ENCODE measurements at places on chromosomes 2 and 18. TPM values are rescaled to one million over a fixed set of nuclear protein-coding genes. Genes with fewer than 3 reads are reported as not detected.

DNA sequence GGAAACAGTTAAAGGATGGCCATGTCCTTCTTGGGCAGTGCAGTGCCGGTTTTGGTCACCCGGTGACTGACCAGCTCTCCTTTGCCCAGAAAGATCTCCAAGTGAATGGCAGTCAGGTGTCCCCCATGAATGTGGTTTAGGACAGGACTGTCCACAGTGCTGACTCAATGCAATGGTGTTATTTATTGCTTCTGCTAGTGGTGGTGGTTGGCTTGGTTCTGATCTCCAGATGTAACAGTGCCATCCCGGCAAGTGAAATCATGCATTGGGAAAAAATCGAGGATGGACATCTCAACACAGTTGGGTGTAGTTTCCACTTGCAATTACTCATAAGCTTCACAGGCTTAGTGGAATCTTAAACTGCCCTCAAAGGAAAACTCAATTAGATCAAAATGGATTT lies 81.9 kb downstream of the TGOLN2 start:
- no peak overlapping the region for H3K4me3 ChIP-seq
- H3K27ac ChIP-seq: no peak overlapping the region
- H3K27me3 ChIP-seq: no peaks in the 10 kb centered on the region
- H3K4me1 ChIP-seq: peaks cover 24% of the 10 kb centered on the region

DNA sequence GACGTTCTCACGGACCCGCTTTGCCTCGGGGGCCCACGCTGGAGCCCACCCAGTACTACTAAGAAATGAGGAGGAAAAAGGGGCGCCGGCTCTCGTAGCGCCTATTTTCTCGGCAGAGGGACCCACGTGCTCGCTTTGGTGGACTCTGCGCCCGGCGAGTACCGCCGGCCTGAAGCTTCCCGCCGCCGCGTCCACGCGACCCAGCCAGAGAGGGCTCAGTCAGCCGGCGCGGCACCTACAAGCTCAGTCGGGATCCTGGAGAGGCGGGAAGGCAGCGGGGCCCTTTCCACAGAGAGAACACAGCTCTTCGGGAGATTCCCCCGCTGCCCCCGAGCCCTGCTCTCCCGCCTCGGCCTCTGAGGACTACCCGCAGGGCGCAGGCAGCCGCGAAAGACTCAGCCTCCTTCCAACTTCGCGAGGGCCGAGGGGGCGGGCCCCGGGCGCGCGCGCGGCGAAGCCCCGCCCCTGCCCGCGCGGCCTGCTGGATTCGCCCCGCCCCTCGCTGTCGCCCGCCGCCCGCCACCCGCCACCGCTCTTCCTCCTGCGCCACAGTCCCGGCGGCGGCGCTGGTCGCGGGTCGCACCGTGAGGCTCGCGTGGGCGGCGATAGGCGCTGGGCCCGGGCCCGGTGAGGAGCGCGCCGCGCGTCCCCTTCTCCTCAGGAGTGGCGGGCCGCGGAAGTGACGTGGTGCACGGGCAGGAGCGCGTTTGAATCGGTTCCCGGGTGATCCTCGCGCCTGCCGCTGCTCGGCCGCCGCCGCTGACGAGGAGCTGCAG lies at the start of gene SMCHD1:
TSS of gene SMCHD1 (plus strand) at position 549 of the 776 bp plus-strand sequence. CDS start 350 bp downstream, outside the sequence.
- peak; percentile 92 for DNase-seq
- H3K4me3 ChIP-seq: peak within 1 kb of the TSS; percentile 97
- peak within 1 kb of the TSS; percentile 99 for H3K27ac ChIP-seq
- H3K36me3 ChIP-seq: no peaks in the 10 kb centered on the region

DNA sequence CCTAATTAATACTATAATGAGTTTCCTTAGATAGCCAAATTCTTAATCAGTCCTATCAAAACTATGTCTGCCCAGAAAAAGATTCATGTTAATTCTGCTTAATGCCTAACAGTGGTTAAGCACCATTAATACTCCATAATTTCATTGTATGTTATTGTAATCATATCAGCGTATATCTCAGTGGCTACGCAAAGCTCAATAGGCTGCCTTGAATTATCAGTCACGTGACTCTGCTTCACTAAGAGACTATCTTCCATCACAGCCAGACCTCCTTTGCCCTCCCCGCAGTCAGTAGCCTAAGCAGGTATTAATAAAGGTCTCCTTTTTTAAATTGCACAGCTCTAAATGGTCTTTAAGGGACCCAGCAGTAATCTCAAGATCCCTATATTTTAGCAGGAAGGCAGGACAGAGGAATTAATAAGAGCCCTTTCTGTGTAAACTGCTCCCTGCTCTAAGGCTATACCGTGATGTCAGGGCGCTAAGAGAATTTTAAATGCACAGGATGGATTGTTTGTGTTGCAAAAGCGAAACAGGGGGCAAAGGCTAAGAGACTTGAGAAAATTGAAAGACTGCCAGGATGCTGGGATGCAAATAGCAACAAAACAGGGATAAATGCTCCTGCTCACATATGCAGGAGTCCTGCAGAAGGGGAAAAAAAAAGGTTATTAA lies 215.6 kb upstream of the POU3F3 start:
- no peak overlapping the region for H3K4me3 ChIP-seq
- no peak overlapping the region for H3K27ac ChIP-seq
- H3K36me3 ChIP-seq: no peaks in the 10 kb centered on the region
- H3K27me3 ChIP-seq: no peaks in the 10 kb centered on the region
- no peak for DNase-seq

DNA sequence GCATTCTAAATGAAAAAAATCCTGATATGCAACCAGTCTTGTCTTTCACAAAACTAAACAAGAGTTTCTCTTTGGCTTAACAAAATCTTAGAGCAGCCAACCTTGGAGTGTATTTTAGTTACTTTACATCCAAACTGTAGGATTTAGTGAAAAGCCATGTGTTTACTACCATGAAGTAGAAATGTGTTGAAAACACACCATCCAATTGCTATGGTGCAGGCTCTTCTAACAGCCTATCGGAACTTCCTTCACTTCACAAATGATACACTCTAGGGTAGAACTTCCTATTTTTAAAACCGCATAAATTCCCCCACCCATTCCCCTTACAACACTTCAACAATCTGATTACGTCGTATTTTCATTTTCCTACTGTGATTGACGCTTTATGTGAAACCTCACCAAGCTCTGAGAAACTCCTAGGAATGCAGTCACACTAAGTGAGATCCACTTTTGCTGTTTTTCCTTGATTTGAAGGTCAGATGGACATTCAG lies 74.4 kb upstream of the MAP4K4 start:
- no peak overlapping the region for H3K27ac ChIP-seq
- no peak overlapping the region for H3K4me3 ChIP-seq
- DNase-seq: no peak
- no peaks in the 10 kb centered on the region for H3K4me1 ChIP-seq
- H3K36me3 ChIP-seq: no peaks in the 10 kb centered on the region
- H3K27me3 ChIP-seq: no peaks in the 10 kb centered on the region

DNA sequence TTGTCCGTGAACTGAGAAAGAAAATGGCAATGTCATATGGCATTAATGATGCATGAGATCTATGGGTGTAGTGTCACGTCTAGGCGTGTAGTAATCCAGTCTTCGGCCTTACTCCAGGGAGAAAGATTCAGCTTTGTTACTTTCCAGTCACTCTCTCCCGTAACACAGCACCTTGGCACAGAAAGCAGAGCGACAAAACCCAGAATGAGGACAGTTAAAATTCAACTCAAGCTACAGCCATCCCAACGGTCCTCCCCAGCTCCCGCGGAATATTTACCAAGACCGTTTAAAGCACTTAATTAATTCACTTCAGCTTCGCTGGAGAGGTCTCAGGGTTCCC lies 797 bp upstream of the CRIM1 start:
- peak overlapping the region; percentile 94 for H3K4me3 ChIP-seq
- H3K36me3 ChIP-seq: no peaks in the 10 kb centered on the region
- DNase-seq: no peak

GRCh38 chr2:101112772-101113157 lies 38.4 kb downstream of the TBC1D8 start:
- H3K4me1 ChIP-seq: peaks cover 33% of the 10 kb centered on the region
- no peak overlapping the region for H3K4me3 ChIP-seq
- H3K27me3 ChIP-seq: no peaks in the 10 kb centered on the region
- DNase-seq: no peak

DNA sequence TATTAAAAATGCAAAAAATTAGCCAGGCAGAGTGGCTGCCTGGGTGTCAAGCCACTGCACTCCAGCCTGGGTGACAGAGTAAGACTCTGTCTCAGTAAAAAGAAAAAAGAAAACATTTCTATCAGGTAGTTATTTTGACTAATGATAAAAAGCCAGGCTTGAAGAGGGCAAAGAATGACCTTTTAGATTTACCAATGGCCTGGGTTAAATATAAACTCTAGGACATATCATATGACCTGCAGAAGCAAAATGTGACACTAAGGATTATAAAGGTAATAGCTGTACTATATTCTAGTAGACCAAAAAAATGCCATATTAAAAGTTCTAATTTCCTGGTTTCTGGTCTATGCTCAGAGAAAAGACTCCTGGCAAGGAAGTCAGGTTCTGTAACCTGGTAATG lies 16.1 kb upstream of the STAMBP start:
- H3K4me1 ChIP-seq: no peaks in the 10 kb centered on the region
- no peak overlapping the region for H3K4me3 ChIP-seq
- no peak for DNase-seq
- no peaks in the 10 kb centered on the region for H3K36me3 ChIP-seq

DNA sequence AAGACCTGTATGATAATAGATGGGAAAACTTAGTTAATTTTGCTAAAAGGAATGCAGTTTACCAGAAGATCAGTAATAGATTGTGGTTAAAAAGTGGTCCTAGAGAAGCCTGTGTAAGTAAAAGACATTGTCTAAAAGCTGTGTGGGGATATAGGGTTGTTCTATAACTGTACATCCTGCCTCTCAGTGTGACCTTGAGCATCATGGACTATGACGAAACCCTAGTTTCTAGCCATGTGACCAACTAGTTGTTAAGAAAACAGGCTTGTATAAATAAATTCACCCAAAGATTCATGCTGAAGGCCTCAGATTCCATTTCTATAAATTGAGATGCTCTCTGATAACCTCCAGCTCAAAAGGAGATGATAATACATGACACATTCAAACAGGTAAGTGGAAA lies 160.7 kb downstream of the IKZF2 start:
- H3K4me3 ChIP-seq: no peak overlapping the region
- H3K36me3 ChIP-seq: no peaks in the 10 kb centered on the region
- no peaks in the 10 kb centered on the region for H3K27me3 ChIP-seq

DNA sequence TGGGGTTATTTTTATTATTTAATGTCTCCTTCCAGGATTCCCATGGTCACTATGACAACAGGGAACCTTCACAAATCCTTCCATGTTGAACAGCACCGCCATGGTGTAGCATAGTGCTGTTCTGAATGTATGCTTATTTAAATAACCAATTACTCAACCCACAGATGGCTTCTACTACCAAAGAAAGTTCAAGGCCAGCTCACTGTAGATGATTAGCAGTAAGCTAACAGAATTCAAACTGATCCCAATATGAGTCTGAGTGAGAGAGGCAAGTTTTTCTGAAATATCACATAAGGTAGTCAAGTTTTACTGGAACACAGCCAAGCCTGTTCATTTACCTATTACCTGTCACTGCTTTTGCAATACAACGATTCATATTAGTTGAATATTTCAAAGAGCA lies 51.2 kb downstream of the CLASP1 start:
- no peaks in the 10 kb centered on the region for H3K27me3 ChIP-seq
- no peak for DNase-seq
- peaks cover 4% of the 10 kb centered on the region for H3K4me1 ChIP-seq
- no peak overlapping the region for H3K27ac ChIP-seq
- H3K36me3 ChIP-seq: no peaks in the 10 kb centered on the region

DNA sequence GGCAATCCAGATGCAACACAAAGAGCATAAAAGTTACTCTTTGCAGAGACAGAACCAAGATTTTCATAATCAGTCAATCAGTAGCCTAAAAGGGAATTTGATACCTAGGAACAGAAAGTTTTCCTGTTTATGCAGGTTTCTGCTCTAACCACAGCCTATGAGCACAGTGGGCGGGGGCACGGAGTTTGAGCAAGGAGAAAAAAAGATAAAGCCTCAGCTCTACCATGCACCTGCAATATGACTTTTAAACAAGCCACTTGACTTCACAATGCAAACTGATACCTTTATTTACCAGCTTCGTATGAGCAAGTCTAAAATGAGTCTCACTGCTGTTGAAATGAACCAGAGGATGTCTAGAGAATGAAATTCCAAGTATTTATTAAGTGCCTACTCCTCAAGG lies 5.6 kb upstream of the LRATD1 start:
- no peak overlapping the region for H3K27ac ChIP-seq
- H3K27me3 ChIP-seq: peaks cover 10% of the 10 kb centered on the region
- DNase-seq: peak; percentile 12
- no peaks in the 10 kb centered on the region for H3K4me1 ChIP-seq
- H3K36me3 ChIP-seq: no peaks in the 10 kb centered on the region

DNA sequence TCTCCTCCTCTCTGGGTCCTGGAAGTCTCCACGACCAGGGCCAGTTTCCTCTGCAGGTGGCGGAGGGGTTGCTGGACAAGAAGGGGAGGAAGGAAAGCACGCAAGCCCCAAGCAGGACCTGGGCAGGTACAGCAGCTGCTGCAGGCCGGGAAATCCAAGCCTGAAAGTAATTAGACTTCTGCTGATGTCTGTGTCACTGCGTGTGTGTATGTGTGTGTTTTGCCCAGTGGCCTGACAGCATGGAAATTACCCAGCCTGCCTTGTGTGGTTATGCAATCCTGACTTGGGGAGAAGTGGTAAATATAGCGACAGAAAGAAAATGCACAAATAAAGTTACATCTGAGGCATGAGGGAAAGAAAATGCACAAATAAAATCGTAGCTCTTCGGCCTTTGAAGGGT lies 121.8 kb upstream of the ZBTB14 start:
- H3K27ac ChIP-seq: no peak overlapping the region
- no peak overlapping the region for H3K4me3 ChIP-seq
- H3K4me1 ChIP-seq: no peaks in the 10 kb centered on the region
- DNase-seq: peak; percentile 50
- H3K36me3 ChIP-seq: no peaks in the 10 kb centered on the region

DNA sequence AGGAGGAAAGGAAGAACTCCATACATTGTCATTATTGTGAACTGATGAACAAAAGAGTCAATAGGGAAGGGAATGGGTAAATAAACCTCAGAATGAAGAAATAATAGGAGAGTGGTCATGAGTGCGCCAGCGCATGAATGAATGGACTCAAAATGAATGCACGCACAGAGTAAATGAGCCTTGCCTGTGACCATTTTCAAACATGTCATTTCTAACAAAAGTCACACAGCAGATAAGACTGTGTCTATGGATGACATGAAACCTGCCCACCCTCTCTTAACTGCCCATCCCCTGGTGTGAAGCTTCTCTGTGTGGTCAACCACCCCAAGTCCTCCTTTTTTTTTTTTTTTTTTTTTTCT lies 121.1 kb upstream of the TEX51 start:
- peaks cover 7% of the 10 kb centered on the region for H3K27me3 ChIP-seq
- no peaks in the 10 kb centered on the region for H3K4me1 ChIP-seq
- H3K4me3 ChIP-seq: no peak overlapping the region
- H3K36me3 ChIP-seq: no peaks in the 10 kb centered on the region

GRCh38 chr2:68412127-68412819 lies 47.2 kb downstream of the PLEK start:
- H3K27ac ChIP-seq: no peak overlapping the region
- no peaks in the 10 kb centered on the region for H3K36me3 ChIP-seq
- H3K4me1 ChIP-seq: no peaks in the 10 kb centered on the region

- peaks cover 20% of the 10 kb centered on the region for H3K4me1 ChIP-seq
- H3K4me3 ChIP-seq: no peak overlapping the region
- DNase-seq: peak; percentile 75
- H3K27me3 ChIP-seq: no peaks in the 10 kb centered on the region
- H3K36me3 ChIP-seq: no peaks in the 10 kb centered on the region
Measured at GRCh38 chr2:164917296-164917903, 37.9 kb downstream of the SLC38A11 start.

The CROCC2 gene
- total RNA-seq: 0.10 TPM

The CTAGE1 gene
- total RNA-seq: 0.47 TPM

The FIGN gene
- 4.5 TPM for total RNA-seq

The UGT1A4 gene
- not detected for total RNA-seq

The TUBA4B gene
- 0.13 TPM for total RNA-seq

The STARD6 gene
- total RNA-seq: not detected

The ANKRD44 gene
- 5.9 TPM for total RNA-seq

The GNLY gene
- not detected for total RNA-seq

The ITGA6 gene
- 64.8 TPM for total RNA-seq

All from hepatocyte (in vitro differentiated cells).